ENCODE measurements at places on chromosomes 4 and X.

DNA sequence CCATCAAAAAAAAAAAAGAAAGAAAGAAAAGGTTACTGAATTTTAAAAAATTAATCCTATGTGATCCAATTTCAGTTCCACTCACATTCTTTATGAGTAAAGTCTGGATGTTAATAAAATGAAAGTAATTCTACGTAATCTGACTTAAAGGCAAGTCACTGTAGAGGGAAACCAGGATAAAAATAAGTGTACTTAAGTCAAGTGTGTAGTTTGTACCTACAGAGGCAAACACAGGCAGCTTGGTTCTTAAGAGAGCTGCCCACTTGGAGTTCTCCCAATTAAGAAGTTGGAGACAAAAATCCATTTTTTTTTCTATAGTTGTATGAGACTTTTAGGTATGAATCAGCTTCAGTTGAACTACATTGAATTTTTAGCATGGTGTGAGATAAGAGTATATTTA lies 7.0 kb upstream of the LRAT start:
- no peak overlapping the region for H3K4me3 ChIP-seq
- H3K36me3 ChIP-seq: no peaks in the 10 kb centered on the region
- peaks cover 22% of the 10 kb centered on the region for H3K4me1 ChIP-seq
- H3K27me3 ChIP-seq: peaks cover 14% of the 10 kb centered on the region
- H3K27ac ChIP-seq: no peak overlapping the region

- DNase-seq: peak; percentile 4
- H3K4me1 ChIP-seq: peaks cover 10% of the 10 kb centered on the region
- no peak overlapping the region for H3K4me3 ChIP-seq
- H3K27ac ChIP-seq: no peak overlapping the region
Measured at GRCh38 chr4:134470544-134470943, 269.0 kb upstream of the PABPC4L start.

DNA sequence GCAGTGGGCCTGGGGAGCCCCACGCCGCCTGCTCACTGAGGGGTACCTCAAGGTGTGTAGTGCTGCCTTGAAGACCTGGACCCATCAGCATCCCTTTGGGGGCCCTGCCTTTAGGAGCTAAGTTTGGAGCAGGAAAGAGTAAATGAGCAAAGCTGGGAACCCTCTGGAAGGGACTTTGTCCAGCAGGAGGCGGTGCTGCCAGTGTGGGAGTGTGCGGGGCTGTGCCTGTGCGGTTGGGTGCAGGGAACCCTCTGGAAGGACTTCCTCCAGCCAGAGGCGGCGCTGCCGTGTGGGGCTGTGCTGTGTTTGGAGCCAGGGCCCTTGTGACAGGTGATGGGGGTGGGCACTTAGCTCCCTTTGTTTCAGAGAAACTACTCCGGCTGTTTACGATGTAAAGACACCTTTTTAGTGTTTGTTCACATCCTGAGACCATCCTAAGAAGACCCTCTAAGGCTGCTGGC lies 25.8 kb downstream of the RGS12 start:
- H3K36me3 ChIP-seq: peaks cover 3% of the 10 kb centered on the region
- no peaks in the 10 kb centered on the region for H3K27me3 ChIP-seq
- H3K27ac ChIP-seq: no peak overlapping the region
- DNase-seq: peak; percentile 30
- no peak overlapping the region for H3K4me3 ChIP-seq

DNA sequence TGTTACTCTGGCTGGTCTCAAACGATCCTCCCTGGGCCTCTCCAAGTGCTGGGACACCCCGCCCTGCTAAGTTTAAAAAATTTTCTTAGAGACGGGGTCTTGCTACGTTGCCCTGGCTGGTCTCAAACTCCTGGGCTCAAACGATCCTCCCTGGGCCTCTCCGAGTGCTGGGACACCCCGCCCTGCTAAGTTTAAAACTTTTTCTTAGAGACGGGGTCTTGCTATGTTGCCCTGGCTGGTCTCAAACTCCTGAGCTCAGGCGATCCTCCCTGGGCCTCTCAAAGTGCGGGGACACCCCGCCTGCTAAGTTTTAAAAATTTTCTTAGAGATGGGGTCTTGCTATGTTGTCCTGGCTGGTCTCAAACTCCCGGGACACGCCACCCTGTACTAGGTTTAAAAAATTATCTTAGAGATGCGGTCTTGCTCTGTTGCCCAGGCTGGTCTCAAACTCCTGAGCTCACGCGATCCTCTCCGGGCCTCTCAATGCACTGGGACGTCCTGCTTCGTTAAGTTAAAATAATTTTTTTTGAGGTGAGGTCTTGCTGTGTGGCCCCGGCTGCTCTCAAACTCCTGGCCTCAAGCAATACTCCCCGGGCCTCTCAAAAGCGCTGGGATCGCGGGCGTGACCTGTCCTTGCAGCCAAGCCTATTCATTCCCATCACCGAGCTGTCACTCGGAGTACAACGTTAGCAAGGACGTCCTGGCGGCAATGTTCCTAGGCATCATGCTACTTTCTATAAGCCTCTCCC lies 1.1 kb downstream of the SLC25A6 start:
- H3K36me3 ChIP-seq: peaks cover 43% of the 10 kb centered on the region
- peaks cover 14% of the 10 kb centered on the region for H3K4me1 ChIP-seq
- no peaks in the 10 kb centered on the region for H3K27me3 ChIP-seq
- peak overlapping the region; percentile 89 for H3K4me3 ChIP-seq

- peak within 1 kb of the TSS; percentile 86 for H3K4me3 ChIP-seq
- peak within 1 kb of the TSS; percentile 95 for H3K27ac ChIP-seq
- H3K4me1 ChIP-seq: peaks cover 14% of the 10 kb centered on the region
- peaks cover 33% of the 10 kb centered on the region for H3K27me3 ChIP-seq
- H3K36me3 ChIP-seq: no peaks in the 10 kb centered on the region
- peak; percentile 91 for DNase-seq
Measured at GRCh38 chr4:105146276-105147015, at the start of gene TET2. TET2 (plus strand) TSS chr4:105146876; CDS start chr4:105233943, 87,067 bp downstream.

DNA sequence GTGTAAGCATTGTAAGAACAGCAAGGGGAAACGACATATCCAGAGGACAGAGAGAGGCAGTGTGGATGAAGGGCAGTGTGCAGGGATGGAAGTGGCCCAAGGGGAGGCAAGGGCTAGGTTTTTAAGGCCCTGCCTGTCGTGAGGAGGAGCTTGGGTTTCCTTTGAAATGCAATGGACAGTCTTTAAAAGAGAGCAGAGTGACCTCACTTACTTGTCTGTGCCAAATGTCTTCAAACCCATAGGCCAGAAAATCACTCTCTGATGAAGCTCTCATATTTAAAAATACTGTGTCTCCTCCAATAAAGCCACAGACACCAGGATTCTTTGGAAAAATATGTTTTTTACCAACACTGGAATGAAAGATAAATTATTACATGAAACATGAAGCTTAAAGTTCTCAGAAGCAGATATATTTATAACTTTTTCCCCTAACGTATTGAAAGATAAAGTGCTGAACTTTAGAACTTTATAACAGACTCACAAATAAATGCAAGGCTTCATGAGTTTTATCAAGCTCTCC lies 19.2 kb upstream of the ATXN3L start:
- no peaks in the 10 kb centered on the region for H3K36me3 ChIP-seq
- no peaks in the 10 kb centered on the region for H3K4me1 ChIP-seq
- no peak for DNase-seq
- no peaks in the 10 kb centered on the region for H3K27me3 ChIP-seq
- no peak overlapping the region for H3K27ac ChIP-seq
- no peak overlapping the region for H3K4me3 ChIP-seq

- H3K36me3 ChIP-seq: no peaks in the 10 kb centered on the region
- H3K27me3 ChIP-seq: no peaks in the 10 kb centered on the region
- peak overlapping the region; percentile 85 for H3K27ac ChIP-seq
- H3K4me3 ChIP-seq: no peak overlapping the region
Measured at GRCh38 chrX:72126539-72127140, 5.1 kb downstream of the RTL5 start.

- H3K36me3 ChIP-seq: no peaks in the 10 kb centered on the region
- no peak overlapping the region for H3K4me3 ChIP-seq
- no peak for DNase-seq
- H3K27ac ChIP-seq: no peak overlapping the region
- no peaks in the 10 kb centered on the region for H3K27me3 ChIP-seq
Measured at GRCh38 chr4:147219145-147219544, 261.8 kb upstream of the EDNRA start.

DNA sequence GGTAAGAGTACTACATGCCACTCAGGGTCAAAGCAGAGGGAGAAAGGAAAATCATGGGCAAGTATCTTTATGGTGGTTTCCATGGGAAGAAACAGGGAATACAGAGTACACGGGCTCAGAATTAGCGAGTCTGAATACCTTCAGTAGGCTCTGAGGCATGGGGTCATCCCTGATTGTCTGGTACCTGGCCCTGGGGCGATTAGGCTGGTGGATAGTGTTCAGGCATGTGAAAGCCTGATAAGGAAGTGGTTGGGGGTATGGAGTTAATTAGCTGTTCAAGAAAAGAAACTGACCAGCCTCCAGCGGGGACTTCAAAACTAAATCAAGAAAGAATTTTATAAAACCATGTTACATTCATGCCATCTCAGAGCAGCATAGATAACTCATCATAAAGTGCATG lies 518.8 kb downstream of the RAB28 start:
- H3K27me3 ChIP-seq: no peaks in the 10 kb centered on the region
- no peaks in the 10 kb centered on the region for H3K36me3 ChIP-seq
- no peaks in the 10 kb centered on the region for H3K4me1 ChIP-seq

- no peak overlapping the region for H3K4me3 ChIP-seq
- no peak overlapping the region for H3K27ac ChIP-seq
- no peaks in the 10 kb centered on the region for H3K36me3 ChIP-seq
- H3K4me1 ChIP-seq: no peaks in the 10 kb centered on the region
- DNase-seq: no peak
- H3K27me3 ChIP-seq: no peaks in the 10 kb centered on the region
Measured at GRCh38 chr4:41119867-41120295, 94.5 kb downstream of the APBB2 start.

DNA sequence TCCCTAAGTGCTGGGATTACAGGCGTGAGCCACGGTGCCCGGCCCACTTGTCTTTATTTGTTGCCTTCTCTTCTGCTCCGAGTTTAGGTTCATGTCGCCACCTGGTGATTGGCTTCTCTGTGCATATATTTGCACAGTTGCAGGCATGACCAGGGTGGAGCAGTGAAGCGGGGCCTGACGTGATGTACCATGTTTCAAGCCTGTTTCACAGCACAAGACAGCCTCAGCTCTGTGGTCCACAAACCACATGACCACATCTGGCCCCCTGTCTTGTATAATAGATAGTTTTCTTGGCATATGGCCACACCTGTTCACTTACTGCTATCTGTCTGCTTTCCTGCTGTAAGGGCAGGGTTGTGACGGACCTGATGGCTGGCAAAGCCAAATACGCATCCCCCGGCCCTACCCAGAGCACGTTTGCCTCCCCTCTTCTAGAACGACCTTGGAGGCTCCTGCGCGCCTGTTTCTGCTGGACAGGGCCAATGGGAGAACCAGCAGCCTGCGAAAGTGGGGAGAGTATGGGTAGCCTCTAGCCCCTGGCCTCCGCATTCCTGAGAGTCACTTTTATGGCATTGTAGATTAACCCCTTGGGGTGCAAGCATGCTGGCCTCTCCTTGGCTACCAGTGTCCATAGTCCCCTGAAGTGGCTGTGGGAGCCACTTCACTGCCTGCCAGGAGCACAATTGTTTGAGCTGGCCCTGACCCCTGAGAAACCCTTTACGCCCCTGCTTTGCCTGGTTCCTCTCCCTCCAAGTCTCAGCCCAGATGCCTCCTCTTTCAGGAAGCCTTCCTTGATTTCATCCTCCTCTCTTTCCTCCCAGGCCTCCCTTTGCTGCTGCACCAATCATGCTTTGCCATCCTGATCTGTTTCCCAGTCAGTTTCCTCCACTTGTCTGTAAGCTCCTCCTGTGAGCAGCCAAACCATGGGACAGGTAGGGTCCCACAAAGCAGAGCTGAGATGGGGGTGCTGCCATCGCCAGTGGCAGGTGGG lies 6.0 kb upstream of the SH3TC1 start:
- no peak for DNase-seq
- no peaks in the 10 kb centered on the region for H3K36me3 ChIP-seq
- no peak overlapping the region for H3K27ac ChIP-seq

- no peak overlapping the region for H3K4me3 ChIP-seq
- DNase-seq: no peak
- H3K36me3 ChIP-seq: no peaks in the 10 kb centered on the region
Measured at GRCh38 chr4:172850838-172851237, 317.8 kb upstream of the GALNT7 start.

DNA sequence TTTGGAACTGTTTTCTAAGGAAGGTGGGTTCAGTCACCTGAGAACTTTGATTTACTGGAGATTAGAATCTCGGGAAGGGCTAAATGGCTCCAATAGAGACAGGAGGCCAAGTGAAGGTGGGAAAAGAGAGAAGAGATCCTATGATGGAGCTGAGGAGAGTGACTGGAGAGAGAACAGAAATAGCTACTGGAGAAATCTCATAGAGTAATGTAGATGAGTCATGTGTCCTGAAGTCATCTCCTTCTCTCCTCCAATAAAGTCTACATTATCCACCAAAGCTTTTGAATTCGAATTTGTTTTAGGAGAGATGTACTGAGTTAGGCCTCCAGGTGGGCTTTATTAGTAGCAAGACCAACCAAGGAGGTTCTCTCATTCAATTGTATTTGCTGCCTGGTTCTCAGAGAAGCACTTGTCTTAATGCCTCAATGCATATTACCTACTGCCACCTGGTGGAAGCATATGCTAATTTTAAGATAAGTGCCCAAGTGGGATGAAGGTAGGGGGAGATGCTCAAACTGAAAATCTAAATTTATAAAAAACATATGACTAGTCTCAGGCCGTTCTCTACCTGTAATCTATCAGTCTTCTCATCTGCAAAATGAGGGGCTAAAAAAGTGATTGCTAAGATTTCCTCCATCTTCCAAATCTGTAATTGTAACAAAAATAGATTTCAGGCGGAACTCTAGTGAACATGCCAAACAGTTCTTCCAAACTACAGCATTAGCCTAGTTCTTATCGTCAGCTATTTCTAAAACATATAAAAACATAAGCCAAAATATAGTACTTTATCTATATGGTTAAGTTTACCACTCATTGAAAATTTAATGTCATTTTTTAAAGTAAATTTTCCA lies 24.4 kb downstream of the TXK start:
- H3K27ac ChIP-seq: no peak overlapping the region
- no peaks in the 10 kb centered on the region for H3K4me1 ChIP-seq
- no peaks in the 10 kb centered on the region for H3K36me3 ChIP-seq
- DNase-seq: peak; percentile 48

DNA sequence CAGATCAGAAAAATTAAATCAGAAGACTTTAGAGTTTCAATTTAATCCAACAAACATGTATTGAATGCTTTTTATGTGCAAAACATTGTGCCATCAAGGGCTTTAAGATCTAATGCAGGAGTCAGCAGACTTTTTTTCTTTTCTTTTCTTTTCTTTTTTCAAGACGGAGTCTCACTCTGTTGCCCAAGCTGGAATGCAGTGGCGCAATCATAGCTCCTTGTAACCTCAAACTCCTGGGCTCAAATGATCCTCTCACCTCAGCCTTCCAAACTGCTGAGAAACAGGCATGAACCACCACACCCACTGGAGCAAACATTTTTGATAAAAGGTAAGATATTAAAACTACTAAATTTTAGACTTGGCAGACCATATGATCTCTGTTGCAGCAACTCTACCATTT lies 24.6 kb upstream of the LRBA start:
- no peak overlapping the region for H3K27ac ChIP-seq
- H3K4me3 ChIP-seq: no peak overlapping the region
- no peaks in the 10 kb centered on the region for H3K27me3 ChIP-seq
- H3K36me3 ChIP-seq: no peaks in the 10 kb centered on the region
- no peak for DNase-seq

All from cardiac muscle cell (in vitro differentiated cells and primary cell).